Activated T-cell treated with anti-CD3 and anti-CD28 coated beads, Interleukin-2, amount 50 U/mL, for 4 hours (primary cell): ENCODE measurements at places on chromosomes 7 and 10.

DNA sequence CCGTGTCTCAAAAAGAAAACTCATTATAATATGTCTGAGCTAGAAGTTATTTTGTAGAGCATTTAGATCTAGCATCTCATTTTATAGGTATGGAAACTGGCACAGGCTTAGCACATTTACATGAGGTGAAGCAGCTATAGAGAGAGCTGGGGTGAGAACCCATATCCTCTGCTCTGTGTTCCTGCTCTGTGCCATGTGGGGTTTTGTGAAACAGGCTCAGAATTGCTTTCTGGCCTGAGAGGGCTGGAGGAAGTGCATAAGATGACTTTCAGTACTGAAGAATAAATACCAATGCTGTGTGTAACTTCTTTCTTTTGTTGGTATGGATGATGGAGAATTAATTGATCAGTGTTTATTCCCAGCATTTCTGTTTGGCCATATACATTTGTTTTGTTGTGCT is 159.1 kb downstream of the LRRC4 start:
- no peak for DNase-seq

- no peak for DNase-seq
These were observed 4.5 kb downstream of the FAM180A start for GRCh38 chr7:135743907-135744731.

GRCh38 chr7:99452541-99452940 is 13.4 kb downstream of the ATP5MF start:
- DNase-seq: no peak

- no peak for DNase-seq
These were observed 558.0 kb upstream of the MKI67 start for GRCh38 chr10:128684215-128684614.

- DNase-seq: no peak
These were observed 280 bp downstream of the DNAAF5 start for GRCh38 chr7:726854-727103.

GRCh38 chr10:26314265-26315013 is 97.9 kb downstream of the GAD2 start:
- DNase-seq: no peak

- DNase-seq: no peak
These were observed 3.1 kb downstream of the HNRNPA2B1 start for GRCh38 chr7:26197153-26198115.

DNA sequence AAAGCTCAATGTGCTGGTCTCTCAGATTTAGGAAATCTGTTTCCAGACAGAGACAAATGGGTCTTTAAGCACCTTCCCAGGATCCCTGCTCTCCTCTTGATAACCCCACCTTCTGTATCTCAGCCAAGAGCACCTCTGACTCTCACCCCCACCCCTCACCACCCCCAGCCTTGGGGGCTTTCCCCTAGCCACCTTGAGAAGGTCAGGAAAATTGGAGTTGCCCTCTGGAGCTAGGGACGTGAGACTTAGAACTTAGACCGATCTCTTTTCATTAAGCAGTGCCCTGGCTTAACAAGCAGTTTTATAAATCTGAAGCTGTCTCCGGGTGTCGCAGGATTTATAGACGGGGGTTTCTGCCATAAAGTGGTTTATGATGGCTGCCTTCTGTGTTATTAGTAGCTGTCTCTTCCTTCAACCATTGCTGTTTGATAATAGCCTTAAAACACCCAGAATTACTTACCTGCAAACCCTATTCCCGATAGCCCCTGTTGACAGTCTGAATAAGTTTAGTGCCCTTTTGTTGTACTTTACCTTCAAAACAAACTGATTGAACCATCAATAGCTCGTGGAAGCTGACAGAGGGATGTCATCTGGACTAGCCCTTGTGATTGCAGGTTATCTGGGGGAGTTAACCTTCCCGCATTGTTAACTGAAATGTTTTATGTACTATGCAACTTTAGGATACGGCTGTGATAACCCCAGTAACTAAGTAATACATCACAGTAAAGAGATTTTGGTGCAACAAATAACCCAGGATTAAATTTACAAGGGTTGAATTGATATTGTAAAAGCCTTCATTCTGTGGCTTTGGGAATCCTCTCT is 621.5 kb downstream of the LRMDA start:
- DNase-seq: no peak

GRCh38 chr10:79050896-79051555 is 17.7 kb upstream of the ZMIZ1 start:
- DNase-seq: no peak

- DNase-seq: peak; percentile 72
These were observed 168.9 kb downstream of the NRF1 start for GRCh38 chr7:129780257-129780973.

DNA sequence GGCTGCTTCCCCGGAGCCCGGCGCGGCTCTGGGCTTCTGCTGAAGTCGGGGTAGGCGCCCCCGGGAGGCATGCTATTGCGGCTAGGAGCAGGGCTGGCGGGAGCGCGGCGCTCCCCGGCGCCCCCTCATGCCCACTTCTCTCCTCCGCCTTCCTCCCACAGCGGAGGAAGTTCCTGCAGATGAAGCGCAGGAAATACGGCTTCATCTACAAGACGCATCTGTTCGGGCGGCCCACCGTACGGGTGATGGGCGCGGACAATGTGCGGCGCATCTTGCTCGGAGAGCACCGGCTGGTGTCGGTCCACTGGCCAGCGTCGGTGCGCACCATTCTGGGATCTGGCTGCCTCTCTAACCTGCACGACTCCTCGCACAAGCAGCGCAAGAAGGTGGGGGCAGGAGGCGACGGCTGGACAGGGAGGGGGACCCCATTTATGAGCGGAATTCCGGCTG is 479 bp downstream of the CYP26A1 start:
- no peak for DNase-seq

DNA sequence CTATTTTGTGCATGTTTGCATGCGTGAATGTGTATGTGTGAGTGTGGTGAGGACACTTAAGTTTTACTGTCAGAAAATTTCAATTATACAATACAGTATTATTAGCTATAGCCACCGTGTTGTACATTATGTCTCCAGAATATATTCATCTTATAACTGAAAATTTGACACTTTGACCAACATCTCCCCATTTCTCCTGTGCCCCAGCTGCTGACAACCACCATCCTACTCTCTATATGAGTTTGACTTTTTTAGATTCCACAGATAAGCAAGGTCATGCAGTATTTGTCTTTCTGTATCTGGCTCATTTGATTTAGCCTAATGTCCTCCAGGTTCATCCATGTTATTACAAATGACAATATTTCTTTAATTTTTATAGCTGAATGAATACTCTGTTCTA is 195.0 kb downstream of the GPR37 start:
- no peak for DNase-seq

- no peak for DNase-seq
These were observed 4.1 kb downstream of the NHLRC2 start for GRCh38 chr10:113858541-113858940.

DNA sequence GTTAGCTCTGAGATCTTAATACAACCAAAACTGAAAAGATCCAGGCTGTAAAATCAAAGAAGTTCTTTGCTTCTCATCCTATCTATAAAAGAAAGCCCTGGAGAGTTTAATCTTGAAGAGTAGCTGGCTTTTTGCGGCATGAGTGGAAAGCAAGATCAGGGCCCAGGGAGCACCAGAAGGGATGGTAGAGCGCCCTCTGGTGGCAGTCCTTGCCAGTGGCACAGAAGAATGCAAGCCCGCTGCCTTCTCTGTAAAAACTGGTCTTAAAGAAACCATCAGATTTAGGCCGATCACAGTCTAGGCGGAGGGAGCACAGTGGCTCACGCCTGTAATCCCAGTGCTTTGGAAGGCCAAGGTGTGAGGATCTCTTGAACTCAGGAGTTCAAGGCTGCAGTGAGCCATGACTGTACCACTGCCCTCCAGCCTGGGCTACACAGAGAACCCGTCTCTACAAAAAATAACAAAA is 35.6 kb downstream of the CPN1 start:
- DNase-seq: peak; percentile 79

DNA sequence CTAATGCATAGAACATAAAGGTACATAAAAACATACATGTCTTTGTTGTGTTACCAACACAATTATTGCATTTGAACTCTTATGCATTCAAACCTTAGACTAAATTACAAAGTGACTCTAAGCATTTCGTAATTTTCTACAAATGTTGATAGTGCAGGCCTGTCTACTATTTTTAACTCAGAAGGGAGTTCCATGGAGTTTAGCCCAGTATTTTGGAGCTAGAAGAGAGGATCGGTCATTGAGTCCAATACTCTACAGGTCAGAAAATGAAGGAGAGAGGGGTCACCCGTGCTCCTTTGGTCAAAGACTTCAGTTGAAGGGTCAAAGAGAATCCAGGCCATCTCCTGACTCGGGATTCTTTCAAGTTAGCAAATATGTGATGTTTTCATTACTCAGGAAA is 55.3 kb upstream of the SRRM3 start:
- no peak for DNase-seq

DNA sequence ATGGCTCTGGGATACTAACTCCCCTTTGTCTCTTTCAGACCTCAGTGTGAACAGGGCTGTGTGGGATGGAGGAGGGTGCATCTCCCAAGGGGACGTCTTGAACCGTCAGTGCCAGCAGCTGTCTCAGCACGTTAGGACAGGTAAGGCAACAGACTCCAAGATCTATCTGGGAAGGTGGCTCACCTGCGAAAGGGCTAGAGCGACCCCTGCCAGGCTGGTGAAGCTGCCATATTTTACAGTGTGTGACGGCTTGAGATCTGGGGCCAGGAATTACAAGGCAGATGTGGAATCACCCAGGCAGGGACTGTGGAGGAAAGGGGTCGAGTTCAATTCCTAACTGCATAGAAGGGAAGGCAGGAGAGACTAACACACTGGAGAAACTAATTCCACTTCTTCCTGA is 11.2 kb downstream of the MUC17 start:
- DNase-seq: no peak

- no peak for DNase-seq
These were observed 2.3 kb upstream of the SHH start for GRCh38 chr7:155814316-155815276.

DNA sequence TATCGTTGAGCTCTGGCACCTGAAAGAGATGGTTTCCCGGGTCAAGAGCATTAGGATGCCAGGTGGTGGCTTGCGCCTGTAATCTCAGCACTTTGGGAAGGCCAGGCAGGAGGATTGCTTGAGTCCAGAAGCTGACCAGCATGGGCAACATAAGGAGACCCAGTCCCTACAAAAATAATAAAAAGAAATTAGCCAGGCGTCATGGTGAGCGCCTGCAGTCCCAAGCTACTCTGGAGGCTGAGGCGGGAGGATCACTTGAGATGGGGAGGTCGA is 6.1 kb upstream of the KCP start:
- no peak for DNase-seq

DNA sequence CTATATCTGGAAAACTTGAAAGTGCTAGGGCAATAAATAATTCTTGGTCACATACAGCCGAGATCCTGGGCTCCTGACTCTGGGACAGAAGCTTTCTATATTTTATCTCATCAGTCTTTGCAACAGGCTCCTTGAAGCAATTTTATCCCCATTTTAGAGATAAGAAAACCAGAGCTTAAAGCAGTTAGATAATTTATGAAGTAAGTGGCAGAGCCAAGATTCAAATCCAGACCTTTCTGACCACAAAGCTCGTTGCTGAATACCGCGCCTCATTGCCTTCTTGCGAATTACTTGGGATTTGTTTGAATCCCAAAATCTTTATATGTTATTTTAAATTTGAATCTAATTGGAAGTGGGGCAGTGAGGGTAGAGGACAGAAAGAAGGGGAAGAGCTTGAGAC is 106.0 kb downstream of the TCF7L2 start:
- no peak for DNase-seq
